Small intestine (tissue), 16 donors: ENCODE measurements at places on chromosomes 3 and 15. TPM values are rescaled to one million over a fixed set of nuclear protein-coding genes. Genes with fewer than 3 reads are reported as not detected.

TM6SF1 gene
- polyA plus RNA-seq, result 0.93 TPM

BFSP2 gene
- polyA plus RNA-seq, result 1.3 TPM

CLDN16 gene
- polyA plus RNA-seq, result not detected

ZBTB38 gene
- polyA plus RNA-seq, result 24.9 TPM

PARP3 gene
- polyA plus RNA-seq, result 59.5 TPM

RASGRF1 gene
- polyA plus RNA-seq, result not detected

ACVR2B gene
- 0.81 TPM for polyA plus RNA-seq

DNAH12 gene
- polyA plus RNA-seq, result 2.1 TPM
